ENCODE measurements at places on chromosomes 5 and 9.

GRCh38 chr9:31556667-31557463 lies 827.6 kb upstream of the ACO1 start:
- no peak for DNase-seq

- peak; percentile 14 for DNase-seq
These were observed 166.6 kb downstream of the SMARCA2 start for GRCh38 chr9:2181792-2182191.

GRCh38 chr5:132505641-132506040 lies 15.1 kb upstream of the IRF1 start:
- no peak for DNase-seq

DNA sequence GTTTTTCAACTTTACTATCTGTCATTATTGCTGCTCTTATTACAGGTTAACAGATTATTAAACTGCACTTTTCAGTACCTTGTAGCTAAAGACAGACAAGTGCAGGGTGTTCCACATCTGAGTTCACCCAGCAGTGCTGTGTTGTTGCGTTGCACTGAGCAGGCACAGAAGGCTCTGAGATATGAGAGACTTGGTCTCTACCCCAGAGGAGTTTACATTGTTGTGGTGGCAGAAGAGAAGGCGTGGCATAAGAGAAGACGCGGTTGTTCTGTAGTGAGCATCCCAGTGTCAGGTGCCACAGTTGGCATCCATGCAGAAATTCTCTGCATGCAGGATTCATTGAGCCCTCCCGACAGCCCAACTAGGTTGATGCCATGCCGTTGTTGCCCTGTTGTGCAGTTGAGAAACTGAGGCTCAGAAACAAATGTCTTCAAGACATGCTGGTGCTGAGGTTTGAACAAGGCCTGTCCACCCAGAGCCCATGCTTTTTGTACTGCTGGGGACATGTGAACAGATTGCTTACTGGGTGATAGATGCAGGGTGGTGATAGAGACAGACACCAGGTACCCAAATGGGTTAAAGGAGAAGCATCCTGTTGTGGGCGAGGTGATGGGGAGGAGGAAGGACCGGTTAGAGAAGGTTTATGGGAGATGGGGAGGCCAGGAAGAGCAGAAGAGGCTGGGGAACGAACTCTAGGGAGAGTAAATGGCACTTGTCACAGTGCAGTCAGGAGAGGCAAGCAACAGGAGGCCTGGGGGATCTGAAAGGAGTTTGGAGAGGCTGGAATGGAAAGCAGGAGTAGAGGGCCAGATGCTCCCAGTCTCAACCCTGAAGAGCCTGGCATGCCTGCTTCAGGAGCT lies 8.2 kb downstream of the ABL1 start:
- no peak for DNase-seq
